Prostate gland (tissue), 2 donors: ENCODE measurements at places on chromosomes 16 and 17. TPM values are rescaled to one million over a fixed set of nuclear protein-coding genes. Genes with fewer than 3 reads are reported as not detected.
A peak's percentile ranks its signal among the peaks of the same experiment; 100 is the strongest.

DNA sequence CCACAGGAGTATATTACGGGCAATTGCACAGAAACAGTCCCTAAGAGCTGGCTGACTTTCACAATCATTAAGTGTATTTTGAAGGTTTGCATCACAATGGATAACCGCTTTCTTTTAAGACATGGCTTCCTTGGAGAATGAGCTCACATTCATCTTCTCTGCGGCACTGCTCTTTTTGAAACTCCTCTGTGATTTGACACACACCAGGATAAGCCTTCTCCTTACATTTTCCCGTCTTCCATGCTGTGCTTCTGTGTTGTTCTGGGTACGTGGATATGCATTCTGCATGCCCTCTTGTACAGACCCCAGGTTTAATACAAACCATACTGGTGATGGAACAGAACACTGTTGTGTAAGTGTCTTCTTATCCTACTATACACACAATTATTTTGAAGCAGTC is 89.5 kb upstream of the METRNL start:
- no peaks in the 10 kb centered on the region for H3K36me3 ChIP-seq
- H3K4me1 ChIP-seq, result no peaks in the 10 kb centered on the region
- no peak overlapping the region for H3K27ac ChIP-seq
- H3K27me3 ChIP-seq, result no peaks in the 10 kb centered on the region
- no peak overlapping the region for H3K4me3 ChIP-seq

ZNF750 gene
- 7.0 TPM for total RNA-seq

- no peak for DNase-seq
- H3K4me1 ChIP-seq, result no peaks in the 10 kb centered on the region
- H3K27me3 ChIP-seq, result no peaks in the 10 kb centered on the region
- no peaks in the 10 kb centered on the region for H3K36me3 ChIP-seq
- H3K4me3 ChIP-seq, result no peak overlapping the region
Observed at GRCh38 chr17:56230660-56231059, 77.4 kb downstream of the ANKFN1 start.

GRCh38 chr17:79745641-79746105 is 14.9 kb downstream of the ENPP7 start:
- H3K4me3 ChIP-seq, result no peak overlapping the region
- peaks cover 5% of the 10 kb centered on the region for H3K4me1 ChIP-seq
- DNase-seq, result no peak
- peaks cover 17% of the 10 kb centered on the region for H3K27me3 ChIP-seq
- no peak overlapping the region for H3K27ac ChIP-seq
- H3K36me3 ChIP-seq, result no peaks in the 10 kb centered on the region

DNA sequence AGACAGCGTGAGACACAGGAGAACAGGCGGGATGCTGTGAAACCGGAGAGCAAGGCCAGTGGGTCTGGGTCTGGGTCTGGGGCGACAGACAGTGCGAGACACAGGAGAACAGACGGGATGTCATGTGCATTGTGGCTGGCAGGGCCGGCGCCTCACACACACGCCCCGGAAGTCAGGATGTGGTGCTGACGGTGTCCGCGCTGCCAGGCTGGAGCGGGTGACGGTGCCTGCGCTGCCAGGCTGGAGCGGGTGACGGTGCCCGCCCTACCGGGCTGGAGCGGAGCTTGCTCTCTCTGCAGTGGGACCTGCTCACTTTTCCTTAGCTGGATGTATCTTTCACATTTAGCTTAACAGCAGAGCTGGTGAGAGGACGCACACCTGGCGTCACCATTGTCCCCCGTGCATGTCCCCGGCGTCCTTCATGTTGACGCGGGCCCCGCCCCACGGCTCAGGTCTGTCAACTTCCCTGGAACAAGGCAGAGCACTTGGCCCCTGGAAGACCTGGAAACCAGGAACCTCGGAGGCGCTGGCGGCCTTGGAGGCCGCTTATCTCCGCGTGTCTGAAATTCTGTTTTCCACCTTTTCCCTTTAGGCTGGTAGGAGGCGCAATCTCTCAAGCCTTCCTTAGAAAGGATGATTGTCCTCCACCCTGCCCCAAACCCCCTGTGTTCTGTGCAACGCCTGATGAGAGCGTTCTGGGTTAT is 43.0 kb upstream of the ZNF750 start:
- peaks cover 7% of the 10 kb centered on the region for H3K4me1 ChIP-seq
- H3K4me3 ChIP-seq, result no peak overlapping the region
- H3K27ac ChIP-seq, result peak overlapping the region; percentile 90
- H3K27me3 ChIP-seq, result no peaks in the 10 kb centered on the region

DNA sequence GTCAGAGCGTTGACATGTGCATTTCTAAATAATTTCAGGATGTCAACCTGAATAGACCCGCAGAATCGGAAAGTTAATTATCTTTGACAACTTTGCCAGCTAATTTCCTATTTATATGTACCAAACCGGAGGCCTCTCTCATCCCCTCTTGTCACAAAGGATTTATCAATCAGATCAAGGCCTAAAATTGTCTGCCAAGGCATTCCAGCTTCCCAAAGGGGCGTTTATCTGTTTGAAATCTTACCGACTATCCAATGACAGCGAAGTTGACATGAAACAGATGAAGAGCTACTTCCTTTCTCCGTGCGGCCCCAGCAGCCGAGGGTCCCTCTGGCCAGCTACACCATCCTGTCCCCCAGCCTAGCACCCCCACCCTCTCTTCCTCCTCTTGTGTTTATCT is 223.7 kb upstream of the DYNLRB2 start:
- H3K27me3 ChIP-seq, result no peaks in the 10 kb centered on the region
- no peak for DNase-seq
- H3K36me3 ChIP-seq, result no peaks in the 10 kb centered on the region
- H3K4me1 ChIP-seq, result no peaks in the 10 kb centered on the region
- H3K4me3 ChIP-seq, result no peak overlapping the region

GRCh38 chr17:64460955-64461354 is 12.0 kb downstream of the MILR1 start:
- no peak overlapping the region for H3K27ac ChIP-seq
- H3K4me3 ChIP-seq, result no peak overlapping the region
- DNase-seq, result no peak
- H3K4me1 ChIP-seq, result no peaks in the 10 kb centered on the region

DNA sequence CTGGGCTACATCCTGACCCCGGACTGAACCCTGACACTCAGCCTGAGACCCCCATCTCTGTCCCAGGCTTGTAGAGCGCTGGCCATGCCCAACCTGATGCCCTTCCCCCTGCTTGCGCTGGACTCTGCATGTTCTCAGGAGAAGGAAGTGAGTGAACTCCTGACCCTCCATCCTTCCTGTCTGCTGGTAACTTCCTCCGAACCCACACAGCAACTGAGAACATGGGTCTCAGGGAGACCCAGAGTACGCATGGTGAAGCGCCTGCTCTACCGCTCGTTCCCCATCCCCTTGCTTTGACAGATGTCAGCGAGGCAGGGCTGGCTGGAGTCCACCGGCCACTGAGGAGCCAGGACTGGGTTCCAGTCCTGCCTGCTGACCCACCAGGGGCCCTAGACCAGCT is 6.1 kb downstream of the CAMKK1 start:
- peaks cover 12% of the 10 kb centered on the region for H3K4me1 ChIP-seq
- H3K27me3 ChIP-seq, result no peaks in the 10 kb centered on the region
- no peaks in the 10 kb centered on the region for H3K36me3 ChIP-seq
- no peak for DNase-seq
- H3K4me3 ChIP-seq, result no peak overlapping the region

- no peak for DNase-seq
- H3K36me3 ChIP-seq, result no peaks in the 10 kb centered on the region
- no peaks in the 10 kb centered on the region for H3K27me3 ChIP-seq
- H3K4me3 ChIP-seq, result no peak overlapping the region
- H3K4me1 ChIP-seq, result no peaks in the 10 kb centered on the region
Observed at GRCh38 chr17:17669580-17670235, 11.6 kb upstream of the RAI1 start.

C16orf96 gene
- total RNA-seq, result 3.8 TPM

SMTNL2 gene
- total RNA-seq, result 6.3 TPM

- no peak overlapping the region for H3K4me3 ChIP-seq
- H3K36me3 ChIP-seq, result no peaks in the 10 kb centered on the region
- DNase-seq, result no peak
- no peaks in the 10 kb centered on the region for H3K27me3 ChIP-seq
- no peak overlapping the region for H3K27ac ChIP-seq
Observed at GRCh38 chr16:86653285-86654006, 75.1 kb downstream of the FOXL1 start.

DNA sequence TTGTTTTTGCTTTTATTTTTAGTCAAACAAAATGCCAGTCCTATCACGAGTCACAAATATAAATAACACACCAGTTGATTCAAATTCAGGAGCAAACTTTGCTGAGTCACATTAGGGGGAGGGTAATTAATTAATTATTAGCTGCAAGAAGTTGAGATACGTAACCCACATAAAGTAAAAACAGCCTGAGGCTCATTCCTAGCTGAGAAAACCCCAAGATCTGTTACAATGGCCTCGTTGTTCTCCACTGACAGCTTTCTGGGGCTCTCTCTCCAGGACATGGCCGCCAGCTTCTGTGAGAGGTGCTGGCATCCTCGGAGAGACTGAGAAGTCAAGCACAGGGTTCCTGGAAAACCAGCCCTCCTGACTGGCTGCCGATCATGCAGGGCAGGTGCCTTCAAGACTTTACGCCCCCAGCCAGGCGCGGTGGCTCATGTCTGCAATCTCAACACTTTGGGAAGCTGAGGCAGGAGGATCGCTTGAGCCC is 11.1 kb downstream of the RAB40B start:
- DNase-seq, result peak; percentile 79
- peak overlapping the region; percentile 64 for H3K27ac ChIP-seq
- no peak overlapping the region for H3K4me3 ChIP-seq
- no peaks in the 10 kb centered on the region for H3K36me3 ChIP-seq
- H3K4me1 ChIP-seq, result peaks cover 4% of the 10 kb centered on the region

- no peak overlapping the region for H3K27ac ChIP-seq
- H3K36me3 ChIP-seq, result no peaks in the 10 kb centered on the region
- no peaks in the 10 kb centered on the region for H3K27me3 ChIP-seq
- H3K4me1 ChIP-seq, result no peaks in the 10 kb centered on the region
Observed at GRCh38 chr17:59746849-59747445, 39.5 kb downstream of the VMP1 start.

CCL4 gene
- total RNA-seq, result 0.57 TPM

DNA sequence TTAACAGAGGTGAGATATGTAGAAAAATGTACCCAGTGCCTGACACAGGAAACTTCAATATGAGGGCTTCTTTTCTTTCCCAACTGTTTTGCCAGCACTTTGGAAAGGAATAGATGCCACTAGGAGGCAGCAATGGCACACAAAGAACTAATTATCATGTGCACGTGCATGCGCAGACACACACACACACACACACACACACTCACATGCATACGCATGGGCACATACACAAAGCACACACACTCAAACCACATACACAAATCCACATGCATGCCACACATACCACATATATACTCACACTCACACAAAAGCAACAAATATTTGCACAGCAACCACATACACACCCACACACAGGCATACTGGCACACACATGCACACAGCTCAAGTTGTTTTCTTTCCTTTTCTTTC is 8.8 kb upstream of the CEP112 start:
- no peaks in the 10 kb centered on the region for H3K36me3 ChIP-seq
- no peak overlapping the region for H3K4me3 ChIP-seq
- no peaks in the 10 kb centered on the region for H3K27me3 ChIP-seq
- no peaks in the 10 kb centered on the region for H3K4me1 ChIP-seq

STXBP4 gene
- 29.0 TPM for total RNA-seq

DNA sequence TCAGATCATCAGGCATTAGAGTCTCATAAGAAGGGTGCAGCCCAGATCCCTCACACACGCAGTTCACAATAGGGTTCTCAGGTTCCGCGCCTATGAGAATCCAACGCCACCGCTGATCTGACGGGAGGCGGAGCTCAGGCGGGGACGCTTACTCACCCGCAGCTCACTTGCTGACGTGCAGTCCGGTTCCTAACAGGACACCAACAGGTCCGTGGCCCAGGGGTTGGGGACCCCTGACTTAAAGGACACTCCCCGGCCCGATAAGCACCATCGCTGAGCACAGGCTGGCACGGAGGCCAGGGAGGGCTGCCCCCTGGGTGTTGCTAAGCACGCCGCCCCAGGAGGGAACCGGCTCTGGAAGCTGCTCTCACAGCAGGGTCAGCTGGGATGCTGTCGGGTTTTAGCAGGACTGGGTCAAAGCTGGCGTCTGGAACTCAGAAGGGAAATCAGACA is 30.1 kb upstream of the BAHCC1 start:
- H3K4me1 ChIP-seq, result peaks cover 16% of the 10 kb centered on the region
- no peaks in the 10 kb centered on the region for H3K36me3 ChIP-seq
- H3K4me3 ChIP-seq, result peak overlapping the region; percentile 32
- H3K27me3 ChIP-seq, result no peaks in the 10 kb centered on the region
- DNase-seq, result peak; percentile 89

- no peak overlapping the region for H3K4me3 ChIP-seq
- no peaks in the 10 kb centered on the region for H3K4me1 ChIP-seq
- DNase-seq, result no peak
- H3K27ac ChIP-seq, result no peak overlapping the region
- no peaks in the 10 kb centered on the region for H3K27me3 ChIP-seq
Observed at GRCh38 chr16:4239020-4239419, 2.9 kb downstream of the SRL start.

ZNF830 gene
- total RNA-seq, result 15.0 TPM

DNA sequence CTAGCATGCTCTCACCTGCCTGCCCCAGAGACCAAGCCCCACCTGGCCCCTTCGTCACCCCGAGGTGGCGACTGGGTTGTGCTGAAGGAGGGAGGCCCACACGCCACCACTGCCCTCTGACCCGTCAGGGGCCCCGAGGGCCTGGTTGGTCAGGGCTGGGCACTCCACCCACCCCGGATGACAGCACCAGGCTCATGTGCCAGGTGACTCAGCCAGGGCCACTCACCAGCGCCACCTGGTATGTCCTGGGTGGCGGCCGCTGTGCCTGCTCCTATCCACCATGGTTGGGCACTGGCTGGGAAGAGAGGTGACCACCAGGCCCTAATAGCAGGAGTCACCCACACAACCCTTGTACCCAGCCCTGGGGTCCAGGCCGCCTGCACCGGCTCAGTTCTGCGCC is 68.9 kb downstream of the JPH3 start:
- no peak for DNase-seq
- no peaks in the 10 kb centered on the region for H3K27me3 ChIP-seq
- no peak overlapping the region for H3K4me3 ChIP-seq
- no peaks in the 10 kb centered on the region for H3K4me1 ChIP-seq
- no peaks in the 10 kb centered on the region for H3K36me3 ChIP-seq
- no peak overlapping the region for H3K27ac ChIP-seq

RPS6KB1 gene
- 28.2 TPM for total RNA-seq

GNAO1 gene
- total RNA-seq, result 23.6 TPM

GRCh38 chr16:48507886-48508285 is 102.1 kb downstream of the N4BP1 start:
- H3K4me3 ChIP-seq, result no peak overlapping the region
- H3K27ac ChIP-seq, result no peak overlapping the region
- DNase-seq, result no peak
- H3K36me3 ChIP-seq, result no peaks in the 10 kb centered on the region

GRCh38 chr17:50263331-50264262 is 10.7 kb upstream of the TMEM92 start:
- H3K27ac ChIP-seq, result no peak overlapping the region
- H3K4me3 ChIP-seq, result no peak overlapping the region
- no peaks in the 10 kb centered on the region for H3K27me3 ChIP-seq
- no peak for DNase-seq

CRHR1 gene
- 1.4 TPM for total RNA-seq

GRCh38 chr17:47300718-47301117 is 23.0 kb upstream of the EFCAB13 start:
- H3K36me3 ChIP-seq, result no peaks in the 10 kb centered on the region
- H3K4me3 ChIP-seq, result no peak overlapping the region
